ENCODE measurements at places on chromosomes 7 and 10. TPM values are rescaled to one million over a fixed set of nuclear protein-coding genes. Genes with fewer than 3 reads are reported as not detected.

Gene EFCAB10
- total RNA-seq, result not detected

Gene ABLIM1
- total RNA-seq, result 442 TPM

Gene HNRNPF
- total RNA-seq, result 67.2 TPM

Gene DLX6
- not detected for total RNA-seq

Gene INSYN2A
- not detected for total RNA-seq

Gene FAS
- total RNA-seq, result 5.7 TPM

Gene AKR1B15
- not detected for total RNA-seq

Gene LRRC4
- 6.8 TPM for total RNA-seq

Gene ACSL5
- 6.9 TPM for total RNA-seq

Gene OPN1SW
- not detected for total RNA-seq

Gene OR9A2
- total RNA-seq, result not detected

Gene CPVL
- total RNA-seq, result 13.1 TPM

Gene RET
- 0.26 TPM for total RNA-seq

Gene PDZD7
- 0.89 TPM for total RNA-seq

Gene C1QL3
- 0.20 TPM for total RNA-seq

Gene MYH16
- not detected for total RNA-seq

Gene PRKG1
- total RNA-seq, result 45.5 TPM

Gene TRPV5
- total RNA-seq, result not detected

Gene TRIM74
- not detected for total RNA-seq

Gene NCF1
- total RNA-seq, result 0.79 TPM

Gene SKIDA1
- 5.8 TPM for total RNA-seq

Gene VSTM4
- 21.4 TPM for total RNA-seq

Gene GTF2IRD1
- total RNA-seq, result 20.6 TPM

Gene SGPL1
- 20.2 TPM for total RNA-seq

Gene SFTPA1
- not detected for total RNA-seq

Gene GPR146
- total RNA-seq, result 4.2 TPM

Gene TMEM184A
- total RNA-seq, result not detected

Gene VWA2
- not detected for total RNA-seq

Gene ASZ1
- total RNA-seq, result not detected

Gene DPYSL4
- total RNA-seq, result 4.4 TPM

Gene TFR2
- total RNA-seq, result 0.25 TPM

Gene SLC13A1
- total RNA-seq, result not detected

Gene BTBD16
- not detected for total RNA-seq

Gene CDC14C
- total RNA-seq, result not detected

Gene MGAM2
- total RNA-seq, result 0.11 TPM

Gene TWIST1
- total RNA-seq, result 2.3 TPM

Gene GPR37
- total RNA-seq, result not detected

Gene ZNF853
- total RNA-seq, result 12.4 TPM

Gene OR2A5
- total RNA-seq, result not detected

Gene TACC2
- total RNA-seq, result 370 TPM

Gene OR13A1
- total RNA-seq, result not detected

Gene DGKI
- total RNA-seq, result 7.7 TPM
